Liver (tissue), 10 donors: ENCODE measurements at places on chromosomes 7 and 10. TPM values are rescaled to one million over a fixed set of nuclear protein-coding genes. Genes with fewer than 3 reads are reported as not detected.

DNA sequence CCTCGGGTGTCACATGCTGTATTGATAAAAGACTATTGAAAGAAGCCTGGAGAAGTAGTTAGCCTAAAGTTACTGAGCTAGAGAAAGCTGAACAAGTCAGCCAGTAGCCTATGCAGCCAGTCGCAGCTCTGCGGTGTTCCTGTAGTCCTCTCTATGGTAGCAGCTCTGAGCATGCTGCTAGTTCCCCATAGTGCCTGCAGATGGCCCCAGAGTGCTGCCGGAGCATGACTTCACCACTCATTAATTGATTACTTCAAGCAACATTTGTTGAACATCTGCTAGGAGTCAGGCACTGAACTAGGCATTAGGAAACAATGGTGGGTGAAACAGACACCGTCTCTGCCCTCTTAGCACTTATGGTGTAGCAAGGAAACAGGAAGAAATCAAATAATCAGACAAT, 422.7 kb downstream of the SORCS3 start:
- peak; percentile 41 for DNase-seq

CYP17A1 gene
- polyA plus RNA-seq: 0.16 TPM

DNA sequence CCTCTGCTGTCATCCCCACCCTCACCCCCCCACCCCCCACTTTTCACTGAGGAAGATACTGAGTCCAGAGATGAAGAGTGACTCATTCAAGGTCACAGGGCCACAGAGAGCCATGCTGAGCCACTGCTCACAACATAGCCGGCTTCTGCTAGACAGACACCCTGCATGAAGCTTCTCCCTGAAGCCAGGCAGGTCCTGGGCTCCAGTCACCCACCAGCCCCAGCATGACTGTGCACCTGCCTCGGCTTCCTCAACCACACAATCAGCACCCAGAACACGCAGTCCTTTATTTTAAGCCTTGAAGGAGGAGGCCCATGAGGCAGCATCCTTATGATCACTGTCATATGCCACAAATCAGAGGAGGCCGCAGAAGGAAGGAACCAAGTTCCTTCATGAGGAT, 19.2 kb upstream of the PRKAG2 start:
- DNase-seq: no peak

- DNase-seq: no peak
These were observed 194.1 kb downstream of the FANK1 start for GRCh38 chr10:126090443-126090842.

CTAGE8 gene
- polyA plus RNA-seq: 0.44 TPM

GRCh38 chr7:368651-369475, 78.9 kb downstream of the FOXL3 start:
- DNase-seq: no peak

DNA sequence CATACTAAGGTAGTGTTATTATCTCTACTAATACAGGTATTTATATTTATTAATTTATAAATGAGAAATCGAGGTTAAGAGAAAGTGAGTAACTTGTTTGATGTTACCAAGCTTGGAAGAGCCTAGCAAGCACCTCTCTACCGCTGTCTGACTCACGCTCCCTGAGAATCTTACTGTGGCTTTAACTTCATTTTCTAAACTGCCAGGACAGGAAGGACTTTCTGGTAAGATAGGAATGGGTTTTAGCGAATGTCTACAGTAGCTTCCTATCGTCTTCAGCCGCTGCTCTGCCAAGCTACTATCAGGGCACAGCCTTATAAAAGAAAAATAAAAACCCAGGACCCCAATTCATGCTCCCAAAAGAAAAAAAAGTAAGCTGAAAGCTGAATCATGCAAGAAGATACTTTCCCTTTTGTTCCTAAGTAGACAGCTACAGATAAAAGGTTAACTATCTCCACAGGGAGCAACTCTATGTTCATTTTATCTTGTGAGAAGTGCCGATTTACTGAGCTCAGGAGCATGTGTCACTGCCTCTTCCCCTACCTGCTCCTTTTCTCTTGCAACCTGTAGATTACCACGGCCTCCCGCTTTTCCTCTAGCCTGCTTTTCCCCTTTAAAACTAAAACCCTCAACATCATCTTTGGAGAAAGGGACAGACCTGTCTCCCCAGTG, 60.2 kb downstream of the THNSL1 start:
- DNase-seq: no peak

DNA sequence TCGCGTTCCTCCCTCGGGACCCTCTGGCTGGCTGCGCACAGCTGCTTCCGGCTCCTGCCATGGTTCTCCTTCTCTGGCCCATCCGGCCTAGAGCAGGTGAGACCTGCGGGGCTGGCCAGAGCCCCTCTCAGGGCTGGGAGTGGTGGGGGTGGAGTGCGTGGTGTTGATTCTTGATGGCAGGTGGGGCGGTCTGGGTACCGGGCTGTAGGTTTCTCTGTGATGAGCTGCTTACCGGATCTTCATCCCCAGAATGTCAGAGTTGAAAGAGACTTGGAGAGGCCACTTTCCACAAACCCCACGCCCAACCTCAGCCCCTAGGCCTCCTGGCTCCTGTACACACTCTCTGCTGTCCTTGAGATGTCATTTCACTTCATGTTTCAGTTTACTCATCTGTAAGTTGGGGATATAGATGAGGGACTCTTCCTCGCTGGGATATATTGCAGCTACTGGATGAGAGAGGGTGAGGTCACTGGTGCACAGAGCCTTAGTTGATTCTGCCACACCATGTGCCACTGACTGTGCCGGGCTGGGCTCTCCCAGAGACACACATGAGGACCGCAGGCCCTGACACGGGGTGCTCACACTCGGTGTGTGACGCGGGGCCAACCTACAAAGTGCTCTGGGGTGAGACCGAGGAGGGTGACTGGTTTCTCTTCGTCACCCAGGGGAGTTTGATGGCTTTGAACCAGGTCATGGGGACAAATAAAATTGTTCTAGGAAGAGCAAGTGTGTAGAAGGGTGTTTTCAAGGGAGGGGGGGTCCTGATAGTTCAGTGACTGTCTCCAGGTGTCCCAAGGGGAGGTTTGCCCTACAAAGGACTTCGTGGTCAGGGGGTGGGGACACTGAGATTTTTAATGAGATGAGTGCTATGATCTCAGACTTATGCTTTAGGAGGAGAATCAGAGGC, 29.5 kb downstream of the ZNF775 start:
- no peak for DNase-seq

ZNF503 gene
- 1.8 TPM for polyA plus RNA-seq

DNA sequence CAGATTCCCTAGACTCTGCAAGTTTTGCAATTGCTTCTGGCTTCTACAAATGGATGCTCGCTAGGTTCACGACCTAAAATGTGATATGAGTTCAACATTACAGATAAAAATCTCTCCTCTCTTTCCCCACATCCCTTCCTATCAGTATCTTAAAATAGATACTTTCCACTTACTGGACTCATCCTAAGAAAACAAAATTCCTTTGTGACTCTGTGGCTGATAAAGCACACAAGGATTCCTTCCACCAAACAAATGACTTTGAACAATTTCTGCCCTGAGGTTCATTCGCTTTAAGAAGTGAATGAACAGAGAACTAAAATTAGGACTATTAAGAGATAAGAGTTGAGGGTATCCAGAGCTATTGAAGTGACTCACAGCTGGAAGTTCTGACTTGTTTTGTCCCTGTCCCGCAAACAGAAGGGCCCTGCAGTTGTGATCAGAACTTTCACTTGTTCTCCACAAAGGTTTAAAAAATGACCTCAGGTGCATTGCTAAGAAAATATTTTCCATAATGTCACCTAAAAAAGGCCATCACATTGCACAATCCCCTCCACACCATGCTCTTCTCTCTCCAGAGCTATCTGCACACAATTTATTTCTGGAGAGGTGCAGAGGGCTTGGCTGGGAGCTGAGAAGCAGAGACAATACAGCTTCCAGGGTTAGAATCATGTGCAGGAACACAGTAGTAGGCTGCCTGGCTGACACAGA, 96.1 kb downstream of the PIP4K2A start:
- DNase-seq: no peak

- DNase-seq: no peak
These were observed 186.2 kb upstream of the SVIL start for GRCh38 chr10:29820890-29821461.

DNA sequence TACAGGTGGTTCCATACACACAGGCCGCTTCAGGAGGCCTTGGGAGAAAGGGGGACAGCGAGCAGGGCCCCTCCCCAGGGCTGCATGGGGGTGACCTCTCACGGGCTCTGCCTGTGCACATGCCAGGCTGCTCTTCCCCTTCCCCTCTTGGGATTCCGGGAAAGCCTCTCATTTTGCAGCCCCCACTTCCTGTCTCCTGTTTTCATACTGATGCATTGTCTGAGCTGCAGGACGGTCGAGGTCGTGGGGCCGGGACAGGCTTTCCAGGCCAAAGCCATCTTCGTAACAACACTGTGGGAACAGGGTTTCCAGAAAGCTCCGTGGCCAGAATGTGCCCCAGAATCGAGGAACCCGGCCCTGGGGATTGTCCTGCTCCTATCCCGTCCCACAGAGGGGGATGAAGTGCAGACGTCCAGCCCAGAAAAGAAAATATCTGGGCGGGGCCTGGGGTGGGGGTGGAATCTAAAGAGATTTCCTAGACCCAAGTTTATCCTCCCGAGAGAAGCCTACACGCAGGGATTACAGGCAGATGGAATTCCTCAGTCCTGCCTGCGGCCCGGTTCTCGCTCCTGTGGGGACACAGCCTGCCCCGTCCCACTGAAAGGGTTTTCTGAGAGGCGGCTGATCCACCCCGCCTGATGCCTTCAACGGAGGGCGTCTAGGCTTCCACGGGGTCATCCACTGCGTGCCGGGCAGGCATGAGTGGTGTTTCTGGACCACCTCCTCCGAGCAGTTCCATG, 29.5 kb upstream of the DNAAF5 start:
- no peak for DNase-seq

GRCh38 chr7:73864981-73865711, 4.2 kb downstream of the TMEM270 start:
- DNase-seq: no peak

DNA sequence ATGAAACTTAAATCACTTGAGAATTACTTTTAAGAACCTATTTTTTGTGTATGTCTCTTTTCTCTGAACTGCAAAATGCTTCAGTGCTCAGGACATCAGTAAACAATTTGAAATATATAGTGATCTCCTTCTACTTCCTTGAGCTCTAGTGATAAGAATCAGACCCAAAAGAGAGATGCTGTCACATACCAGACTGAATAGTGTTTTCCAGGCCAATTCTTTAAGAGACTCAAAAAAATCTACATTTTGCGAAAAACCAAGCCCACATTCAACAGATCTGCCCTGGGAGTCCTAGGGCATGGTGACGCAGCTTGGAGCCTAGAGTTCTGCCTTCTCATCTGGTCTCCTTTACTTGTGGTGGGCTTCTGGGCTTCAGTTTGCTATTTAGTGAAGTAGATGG, 72.1 kb upstream of the SLC13A1 start:
- no peak for DNase-seq

ATG9B gene
- not detected for polyA plus RNA-seq

GRCh38 chr7:128155100-128155740, 85.9 kb upstream of the LEP start:
- DNase-seq: no peak
